ENCODE measurements at places on chromosomes 4 and X.

GRCh38 chr4:39975488-39976089 is 2.1 kb downstream of the PDS5A start:
- DNase-seq, result no peak

- DNase-seq, result no peak
Measured at GRCh38 chr4:183253451-183253850, 66.6 kb downstream of the CLDN22 start.

DNA sequence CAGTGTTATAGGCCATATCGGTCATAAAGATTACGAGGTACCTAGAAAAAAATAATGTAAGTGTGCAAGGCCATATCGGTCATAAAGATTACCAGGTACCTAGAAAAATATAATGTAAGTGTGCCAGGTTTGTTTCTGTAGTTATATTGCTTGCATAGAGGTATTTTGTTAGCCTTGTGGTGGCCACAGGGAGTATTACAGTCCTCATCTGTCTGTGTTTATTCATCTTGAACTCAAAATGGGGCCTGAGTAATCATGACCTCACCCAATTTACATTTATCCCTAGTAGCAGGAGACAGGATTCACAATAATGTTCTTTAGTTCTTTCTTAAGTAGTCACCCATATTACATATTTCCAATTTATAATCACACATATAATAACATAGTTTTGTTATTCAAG is 459.7 kb downstream of the MID1IP1 start:
- DNase-seq, result no peak

GRCh38 chrX:129478516-129478915 is 44.8 kb downstream of the SMARCA1 start:
- DNase-seq, result no peak

GRCh38 chr4:85886665-85887064 is 411.7 kb downstream of the ARHGAP24 start:
- no peak for DNase-seq

DNA sequence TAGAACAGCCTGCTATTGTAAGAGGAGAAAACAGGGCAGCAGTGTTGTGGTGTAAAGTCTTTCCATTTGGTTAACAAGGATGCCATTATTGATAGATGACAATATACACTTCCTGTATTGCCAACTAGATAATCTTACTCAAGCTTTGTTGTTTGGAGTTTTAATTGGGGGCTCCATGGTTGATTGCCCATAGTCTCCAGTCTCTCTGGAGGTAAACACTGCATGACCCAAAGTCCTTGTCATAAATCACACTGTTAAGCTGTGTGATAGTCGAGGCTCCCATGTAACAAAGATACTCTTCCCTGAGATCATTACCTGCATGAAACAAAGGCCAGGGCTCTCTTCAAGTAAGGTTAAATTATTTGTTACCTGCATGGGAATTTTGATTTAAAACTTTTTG is 394.6 kb downstream of the C4orf33 start:
- DNase-seq, result no peak

DNA sequence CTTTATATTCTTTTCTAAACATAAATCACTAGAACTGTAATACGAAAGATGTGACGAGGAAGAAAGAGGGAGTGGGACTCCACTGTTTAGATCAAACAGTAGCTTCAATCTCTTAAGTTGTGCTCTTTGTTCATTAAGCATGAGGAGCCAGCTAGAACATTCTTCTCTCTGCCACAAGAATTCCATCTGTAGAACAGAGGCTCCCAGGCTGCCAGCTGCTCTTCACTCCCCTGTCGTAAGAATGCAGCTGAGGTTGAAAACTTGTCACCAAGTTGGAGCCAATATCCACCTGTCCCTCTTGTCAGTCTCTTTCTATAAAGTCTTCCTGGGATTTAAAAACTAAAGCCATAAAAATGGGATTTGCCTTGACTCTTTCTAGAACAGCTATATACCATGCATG is 65.0 kb upstream of the SEC24B start:
- no peak for DNase-seq

- no peak for DNase-seq
Measured at GRCh38 chr4:18894928-18895327, 873.4 kb upstream of the LCORL start.

Measured in CD4-positive, alpha-beta T cell treated with Interleukin-1 beta for 1 hour (primary cell).